Activated T-cell treated with anti-CD3 and anti-CD28 coated beads for 1 hour (primary cell): ENCODE measurements at places on chromosomes 2 and 18.

DNA sequence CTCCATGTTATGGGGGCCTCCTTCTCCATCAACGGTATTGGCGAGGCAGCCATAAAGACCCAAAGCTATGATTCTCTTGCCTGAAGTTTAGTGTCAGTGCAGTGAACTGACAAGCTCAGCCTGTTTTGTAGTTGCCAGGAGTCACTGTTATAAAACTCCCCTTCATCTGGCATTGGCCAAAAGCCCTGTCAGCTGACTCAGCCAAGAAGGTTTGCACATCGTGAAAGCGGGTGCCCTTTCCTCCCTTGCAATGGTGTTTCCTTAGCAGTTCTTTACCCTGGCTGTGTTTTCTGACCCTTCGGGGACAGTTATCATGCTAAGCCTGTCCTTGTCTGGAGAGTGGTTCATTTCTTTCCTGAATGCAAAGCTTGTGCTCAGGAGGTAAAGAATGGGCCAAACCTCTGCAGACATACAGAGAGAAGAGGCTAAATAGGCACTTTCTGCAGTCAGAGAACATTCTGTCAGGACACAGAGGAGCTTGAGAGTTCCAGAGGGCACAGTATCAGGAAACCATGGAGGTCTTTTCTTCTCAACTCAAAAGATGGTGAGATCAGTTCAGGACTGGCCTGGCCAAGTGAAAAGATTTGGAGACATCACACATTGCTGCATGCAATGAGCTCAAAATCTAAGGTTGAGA lies 414.2 kb downstream of the ZNF521 start:
- no peak for DNase-seq

DNA sequence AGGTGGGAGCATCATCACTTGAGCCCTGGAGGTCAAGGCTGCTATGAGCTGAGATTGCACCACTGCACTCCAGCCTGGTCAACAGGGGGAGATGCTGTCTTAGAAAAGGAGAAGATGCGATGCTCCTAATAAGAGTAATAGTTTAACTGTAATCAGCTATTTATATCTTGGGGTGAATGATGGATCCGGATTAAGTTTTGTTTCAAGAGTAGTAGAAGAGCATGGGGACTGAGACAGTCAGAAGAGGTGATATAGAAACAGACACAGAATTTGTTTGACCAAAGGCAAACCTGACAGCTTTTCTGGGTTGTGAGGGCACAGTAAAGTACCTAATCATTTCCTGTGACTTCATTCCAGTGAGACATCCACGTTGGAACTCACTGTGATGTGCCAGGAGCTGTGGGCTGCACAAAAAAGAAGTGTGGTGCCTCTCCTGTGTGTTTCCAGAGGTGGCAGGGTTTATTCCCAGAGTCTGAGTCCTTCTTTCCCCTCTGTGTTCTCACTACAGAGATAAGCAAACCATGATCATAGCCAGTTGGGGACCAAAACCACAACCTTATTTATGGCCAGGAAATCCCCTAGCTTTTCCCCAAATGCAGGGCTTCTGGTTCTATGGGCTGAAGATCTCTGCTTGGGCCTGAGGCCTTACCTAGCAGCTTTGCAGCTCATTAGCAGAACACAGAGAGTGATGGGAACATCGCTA lies 113.7 kb downstream of the XRCC5 start:
- DNase-seq, result no peak

GRCh38 chr18:59061914-59062642 lies 77.6 kb upstream of the SEC11C start:
- DNase-seq, result no peak

GRCh38 chr18:3067722-3068121 lies 54.8 kb upstream of the LPIN2 start:
- DNase-seq, result no peak

GRCh38 chr2:104825124-104825865 lies 28.6 kb upstream of the POU3F3 start:
- no peak for DNase-seq

DNA sequence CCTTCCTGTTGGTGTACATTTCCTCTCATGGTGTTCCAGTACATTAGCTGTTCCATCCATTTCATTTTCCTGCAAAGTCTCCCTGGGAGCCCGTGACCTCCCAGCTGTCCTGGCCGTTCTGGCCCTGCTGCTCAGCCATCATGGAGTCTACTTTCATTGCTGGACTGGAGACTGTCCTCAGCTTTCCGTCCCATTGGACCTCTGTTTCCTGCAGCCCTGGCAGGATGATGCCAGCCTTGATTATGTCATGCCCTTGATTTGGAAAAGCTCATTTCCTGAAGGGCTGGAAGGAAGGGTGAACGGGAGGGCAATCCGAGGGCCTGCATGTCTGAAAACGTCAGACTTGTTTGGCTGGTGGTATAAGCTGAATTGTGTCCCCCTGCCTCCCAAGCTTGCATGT lies 205.5 kb upstream of the HS6ST1 start:
- no peak for DNase-seq

GRCh38 chr2:145041706-145042105 lies 521.8 kb upstream of the ZEB2 start:
- DNase-seq, result no peak

- no peak for DNase-seq
These were observed 3.2 kb downstream of the MARS2 start for GRCh38 chr2:197708331-197708730.

- no peak for DNase-seq
These were observed 165.3 kb upstream of the TWIST2 start for GRCh38 chr2:238682536-238682935.

- no peak for DNase-seq
These were observed 61.1 kb upstream of the MCFD2 start for GRCh38 chr2:46976556-46977279.

DNA sequence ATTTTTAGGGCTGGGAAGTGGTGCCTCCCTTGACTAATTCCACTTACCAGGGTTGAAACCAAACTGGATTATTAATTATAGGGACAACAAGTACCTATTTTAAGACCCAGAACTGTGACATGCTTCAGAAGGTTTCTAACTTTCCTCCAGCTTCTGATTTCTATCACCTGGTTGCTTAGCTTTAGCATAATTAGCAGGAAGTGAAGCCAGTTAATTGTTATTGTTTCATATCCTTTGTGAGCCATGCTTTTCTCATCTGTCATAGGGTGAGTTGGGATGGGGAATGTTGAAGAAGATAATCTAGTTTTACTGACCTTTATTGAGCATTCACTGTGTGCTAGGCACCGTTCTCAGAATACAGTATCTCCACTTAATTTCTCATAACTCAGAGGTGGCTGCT lies 3.2 kb downstream of the YPEL5 start:
- no peak for DNase-seq

- no peak for DNase-seq
These were observed 11.5 kb downstream of the MSGN1 start for GRCh38 chr2:17827785-17828184.

DNA sequence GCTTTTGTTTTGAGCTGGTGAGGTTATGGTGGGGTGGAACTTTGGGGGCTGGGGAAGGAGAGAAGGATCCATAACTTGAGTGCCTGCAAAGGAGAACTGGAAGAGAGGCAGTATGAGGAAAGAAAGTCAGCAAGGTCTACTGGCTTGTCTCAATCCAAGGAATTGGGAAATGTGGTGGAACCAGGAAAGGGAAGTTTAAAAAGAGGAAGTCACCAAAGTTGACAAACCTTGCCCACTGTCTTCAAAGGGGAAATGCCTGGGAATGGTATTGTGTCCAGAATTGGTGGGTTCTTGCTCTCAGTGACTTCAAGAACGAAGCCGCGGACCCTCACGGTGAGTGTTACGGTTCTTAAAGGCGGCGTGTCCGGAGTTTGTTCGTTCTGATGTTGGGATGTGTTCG lies 304.1 kb upstream of the FAM98A start:
- DNase-seq, result no peak

DNA sequence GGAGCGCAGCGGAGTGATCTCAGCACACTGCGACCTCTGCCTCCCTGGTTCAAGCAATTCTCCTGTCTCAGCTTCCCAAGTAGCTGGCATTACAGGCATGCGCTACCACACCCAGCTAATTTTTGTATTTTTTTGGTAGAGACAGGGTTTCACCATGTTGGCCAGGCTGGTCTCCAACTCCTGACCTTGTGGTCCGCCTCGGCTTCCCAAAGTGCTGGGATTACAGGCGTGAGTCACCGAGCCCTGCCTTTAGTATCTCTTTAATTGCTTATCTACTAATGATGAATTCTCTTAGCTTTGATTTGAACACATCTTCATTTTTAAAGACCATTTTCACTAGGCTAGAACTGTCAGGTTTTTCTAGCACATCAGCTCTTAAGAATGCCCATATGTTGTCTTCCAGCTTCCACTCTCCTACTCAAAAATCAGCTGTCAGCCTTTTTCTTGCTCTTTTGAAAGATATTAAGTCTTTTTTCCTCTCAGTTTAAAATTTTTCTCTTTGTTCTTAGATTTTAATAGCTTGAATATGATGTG lies 16.1 kb upstream of the MFSD2B start:
- DNase-seq, result no peak

DNA sequence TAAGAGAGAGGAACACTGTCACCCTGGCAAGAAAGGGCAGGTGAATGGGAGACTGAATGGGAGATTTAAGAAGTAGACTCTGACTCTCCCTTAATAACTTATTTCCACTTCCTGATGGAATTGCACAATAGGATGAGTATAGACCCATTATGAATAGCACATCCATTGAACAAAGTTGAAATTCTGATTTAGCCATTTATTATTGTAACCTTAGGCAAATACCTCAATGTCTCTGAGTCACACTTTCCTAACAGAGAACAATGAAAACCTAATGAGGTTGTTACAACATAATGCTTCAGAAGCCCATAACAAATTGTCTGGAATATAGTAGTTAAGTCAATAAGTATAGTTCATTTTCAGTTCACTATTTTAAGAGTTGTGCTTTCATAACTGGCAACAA lies 78.9 kb downstream of the NRXN1 start:
- no peak for DNase-seq

- DNase-seq, result no peak
These were observed 31.4 kb upstream of the CTLA4 start for GRCh38 chr2:203835892-203836800.

- DNase-seq, result no peak
These were observed 44.5 kb upstream of the FOSL2 start for GRCh38 chr2:28348149-28348567.

- DNase-seq, result no peak
These were observed 3.8 kb upstream of the ARID5A start for GRCh38 chr2:96532641-96533291.

GRCh38 chr2:205670292-205670691 lies 12.0 kb upstream of the NRP2 start:
- DNase-seq, result no peak

GRCh38 chr2:240895656-240896388 lies at the start of gene MAB21L4:
MAB21L4 (minus strand) TSS chr2:240896156; CDS start chr2:240895997, 159 bp downstream.
- no peak for DNase-seq

GRCh38 chr18:50582500-50582899 lies 22.6 kb downstream of the MAPK4 start:
- DNase-seq, result no peak

GRCh38 chr2:158228943-158229508 lies 127.3 kb downstream of the UPP2 start:
- DNase-seq, result no peak

GRCh38 chr2:136126421-136126926 lies 8.5 kb upstream of the CXCR4 start:
- DNase-seq, result no peak

DNA sequence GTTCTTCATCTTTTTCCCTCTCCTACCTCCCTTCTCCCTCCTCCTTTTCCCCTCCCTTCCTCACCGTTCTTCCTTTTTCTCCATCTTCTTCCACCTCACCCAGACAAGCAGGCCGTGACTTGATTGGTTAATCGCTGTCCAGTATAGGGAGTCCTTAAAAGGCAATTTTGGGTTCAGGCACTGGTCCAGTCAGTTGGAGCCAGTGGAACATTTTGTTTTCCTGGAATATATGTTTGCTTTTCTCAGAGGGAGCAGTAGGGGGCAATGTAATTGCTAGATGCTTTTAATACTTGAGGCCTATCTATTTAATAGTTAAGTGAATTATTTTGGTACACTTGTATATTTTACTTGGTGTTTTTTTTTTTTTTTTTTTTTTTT lies 15.0 kb downstream of the ELAC1 start:
- no peak for DNase-seq

DNA sequence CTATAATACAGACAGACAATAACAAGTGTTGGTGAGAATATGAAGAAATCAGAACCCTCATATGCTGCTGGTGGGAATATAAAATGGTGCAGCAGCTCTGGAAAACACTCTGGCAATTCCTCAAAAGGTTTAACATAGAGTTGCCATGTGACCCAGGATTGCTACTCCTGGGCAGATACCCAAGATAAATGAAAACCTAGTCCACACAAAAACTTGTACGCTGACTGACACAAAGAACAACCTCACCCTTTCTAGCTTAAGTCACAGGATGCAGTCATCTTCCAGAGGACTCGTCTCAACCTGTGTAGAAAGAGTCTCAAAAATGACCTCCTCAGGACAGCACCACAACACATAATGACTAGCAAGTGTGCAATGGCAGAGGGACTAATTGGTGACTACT lies 71.6 kb upstream of the ACAA2 start:
- no peak for DNase-seq

GRCh38 chr2:222854773-222855700 lies 5.8 kb upstream of the ACSL3 start:
- no peak for DNase-seq

GRCh38 chr18:79403723-79404566 lies 8.2 kb downstream of the NFATC1 start:
- no peak for DNase-seq

DNA sequence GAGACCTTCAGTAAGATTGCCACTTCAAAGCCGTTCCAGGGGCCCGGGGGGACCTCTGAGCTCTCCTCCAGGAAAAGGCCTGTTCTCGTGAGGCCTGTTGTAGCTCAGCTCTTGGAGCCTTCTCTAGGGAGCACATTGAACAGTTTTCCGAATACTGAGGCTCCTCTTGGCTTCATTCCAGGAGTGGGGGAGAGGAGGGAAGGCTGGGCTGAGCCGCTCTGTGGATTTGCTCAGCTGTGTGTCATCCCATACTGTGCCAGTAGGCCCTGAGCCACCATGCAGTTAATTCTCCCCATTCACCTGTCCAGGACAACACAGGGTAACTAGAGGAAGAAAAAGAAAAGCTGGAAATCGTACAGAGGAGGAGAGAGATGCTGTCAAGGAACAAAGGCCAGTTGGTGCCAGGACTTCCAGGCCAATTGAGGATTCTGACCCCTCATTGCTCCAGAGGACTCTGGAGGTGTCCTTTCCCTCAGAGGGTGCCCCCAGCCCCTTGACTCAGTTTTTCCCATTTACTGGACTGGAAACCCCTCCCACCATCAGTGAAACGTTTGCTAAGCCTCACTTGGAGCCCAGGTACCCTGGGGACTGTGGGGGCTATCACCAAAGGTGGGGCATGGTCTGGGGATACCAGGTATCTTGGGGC lies 41.4 kb downstream of the HS1BP3 start:
- no peak for DNase-seq

GRCh38 chr2:240140511-240140910 lies at the start of gene OTOS:
OTOS (minus strand) TSS chr2:240140658; CDS start chr2:240140326, 332 bp downstream.
- no peak for DNase-seq

DNA sequence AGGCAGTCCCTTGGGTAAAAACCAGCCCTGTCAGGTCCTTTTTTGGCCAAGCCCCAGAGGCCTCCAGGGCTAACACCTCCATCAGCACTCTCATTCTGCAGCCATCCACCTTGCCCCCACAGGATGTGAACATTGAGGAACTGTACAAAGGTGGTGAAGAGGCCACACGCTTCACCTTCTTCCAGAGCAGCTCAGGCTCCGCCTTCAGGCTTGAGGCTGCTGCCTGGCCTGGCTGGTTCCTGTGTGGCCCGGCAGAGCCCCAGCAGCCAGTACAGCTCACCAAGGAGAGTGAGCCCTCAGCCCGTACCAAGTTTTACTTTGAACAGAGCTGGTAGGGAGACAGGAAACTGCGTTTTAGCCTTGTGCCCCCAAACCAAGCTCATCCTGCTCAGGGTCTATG lies 7.3 kb downstream of the IL1F10 start:
- DNase-seq, result no peak
